ENCODE measurements at places on chromosomes 7 and 10. TPM values are rescaled to one million over a fixed set of nuclear protein-coding genes. Genes with fewer than 3 reads are reported as not detected.

LOXL4 gene
- polyA plus RNA-seq = not detected

DNA sequence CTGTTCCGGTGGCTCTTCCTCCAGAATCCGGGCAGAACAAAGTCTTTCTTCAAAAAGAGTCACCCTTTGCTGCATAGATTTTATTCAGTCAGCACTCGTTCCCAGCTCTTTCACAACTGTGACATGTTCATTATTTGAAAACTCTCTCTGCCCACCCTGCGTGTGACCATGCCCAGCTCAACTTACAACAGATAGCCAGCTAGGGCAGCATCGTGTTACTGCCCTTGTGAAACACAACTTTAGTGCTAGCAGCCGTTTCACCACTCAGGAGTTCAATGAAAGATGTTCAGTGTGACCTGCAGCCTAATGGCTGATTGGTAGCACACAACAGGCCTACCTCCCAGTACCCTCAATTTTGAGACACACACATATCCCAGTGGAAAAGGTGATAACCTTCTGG is 57.9 kb downstream of the ZNF438 start:
- H3K4me1 ChIP-seq = no peaks in the 10 kb centered on the region
- H3K4me3 ChIP-seq = no peak overlapping the region
- DNase-seq = no peak
- no peak overlapping the region for H3K27ac ChIP-seq

DNA sequence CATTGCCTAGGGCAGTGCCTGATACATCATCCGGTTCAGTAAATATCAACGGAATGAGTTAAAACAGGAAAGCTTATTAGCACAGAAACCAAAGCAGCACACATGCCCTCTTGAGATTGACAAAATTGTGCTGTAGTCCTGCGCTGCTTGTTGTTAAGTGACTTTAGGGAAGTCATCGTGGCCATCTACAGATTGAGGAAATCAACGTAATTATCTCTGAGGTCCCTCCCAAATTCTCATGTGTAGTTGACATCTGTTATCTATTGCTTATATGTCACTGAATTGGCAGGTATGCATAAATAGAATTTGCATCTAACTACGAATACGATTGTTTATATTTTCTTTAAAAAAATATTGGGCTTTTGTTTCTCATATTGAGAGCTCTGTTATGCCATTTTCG is 3.5 kb upstream of the GNB2 start:
- H3K4me3 ChIP-seq = no peak overlapping the region
- no peak for DNase-seq
- no peaks in the 10 kb centered on the region for H3K36me3 ChIP-seq
- H3K4me1 ChIP-seq = peaks cover 9% of the 10 kb centered on the region

GRCh38 chr10:50452603-50453002 is 171.2 kb downstream of the SGMS1 start:
- H3K36me3 ChIP-seq = no peaks in the 10 kb centered on the region
- H3K4me3 ChIP-seq = no peak overlapping the region
- H3K4me1 ChIP-seq = peaks cover 4% of the 10 kb centered on the region

DNA sequence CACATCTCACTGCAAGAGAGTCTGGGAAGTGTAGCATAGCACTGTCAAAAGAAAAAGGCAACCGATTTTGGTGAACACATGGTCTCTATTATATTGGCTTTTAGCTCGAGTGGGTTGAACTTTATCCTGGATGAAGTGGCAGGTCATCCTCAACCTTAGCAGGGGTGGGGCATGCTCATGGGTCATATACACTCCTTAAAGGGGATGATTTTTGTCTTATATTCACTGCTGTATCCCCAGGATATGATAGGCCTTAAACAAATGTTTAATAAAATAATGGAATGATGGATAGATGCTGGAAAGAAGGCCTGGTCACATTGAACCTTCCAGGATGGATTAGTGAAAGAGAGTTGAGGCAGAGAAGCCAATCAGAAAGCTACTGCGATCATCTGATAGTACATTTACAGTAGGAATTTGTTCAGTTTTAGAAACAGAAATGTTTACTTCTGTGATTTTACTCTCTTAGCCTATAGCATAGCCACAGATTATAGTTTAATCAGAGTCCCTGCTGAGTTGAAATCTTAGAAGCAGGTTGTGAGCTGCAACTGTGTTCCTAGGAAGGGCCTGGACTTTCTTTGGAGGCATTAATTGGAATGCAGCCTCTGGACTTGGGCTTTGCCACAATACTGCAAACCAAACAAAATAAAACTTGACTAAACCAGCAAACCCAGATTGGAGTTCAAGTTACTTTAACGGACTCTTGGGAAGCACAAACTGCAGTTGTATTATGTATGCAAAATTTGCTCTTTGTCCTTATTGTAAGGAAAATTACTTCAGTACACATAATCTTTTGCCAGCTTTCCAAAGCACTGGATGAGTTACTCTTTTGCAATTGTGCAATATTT is 138.3 kb downstream of the BMPER start:
- no peaks in the 10 kb centered on the region for H3K27me3 ChIP-seq
